SW 1271 (cell line): ENCODE measurements at places on chromosomes 13 and 19.

GRCh38 chr13:46170268-46170667 lies 11.7 kb downstream of the LCP1 start:
- no peak for DNase-seq

GRCh38 chr13:54573186-54573585 lies 1544.6 kb downstream of the OLFM4 start:
- no peak for DNase-seq

- no peak for DNase-seq
Observed at GRCh38 chr19:17411801-17412200, 6.4 kb upstream of the BST2 start.

- no peak for DNase-seq
Observed at GRCh38 chr13:50129081-50129705, 113.9 kb downstream of the KCNRG start.

DNA sequence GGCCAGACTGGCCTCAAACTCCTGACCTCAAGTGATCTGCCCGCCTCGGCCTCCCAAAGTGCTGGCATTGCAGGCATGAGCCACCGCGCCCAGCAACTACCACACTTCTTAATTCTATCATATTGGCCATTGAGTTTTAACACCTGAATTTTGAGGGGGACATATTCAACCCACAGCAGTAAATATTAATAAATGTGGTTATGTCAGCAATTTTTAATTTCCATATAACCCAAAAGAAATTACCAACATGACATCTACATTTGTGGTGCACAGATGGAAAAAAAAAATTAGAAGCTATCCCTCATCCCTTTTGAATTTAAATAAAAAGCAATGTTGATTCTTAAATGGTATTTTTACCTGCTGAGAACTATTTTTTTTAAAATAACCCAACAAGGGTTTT lies 88.7 kb downstream of the SLITRK6 start:
- no peak for DNase-seq

DNA sequence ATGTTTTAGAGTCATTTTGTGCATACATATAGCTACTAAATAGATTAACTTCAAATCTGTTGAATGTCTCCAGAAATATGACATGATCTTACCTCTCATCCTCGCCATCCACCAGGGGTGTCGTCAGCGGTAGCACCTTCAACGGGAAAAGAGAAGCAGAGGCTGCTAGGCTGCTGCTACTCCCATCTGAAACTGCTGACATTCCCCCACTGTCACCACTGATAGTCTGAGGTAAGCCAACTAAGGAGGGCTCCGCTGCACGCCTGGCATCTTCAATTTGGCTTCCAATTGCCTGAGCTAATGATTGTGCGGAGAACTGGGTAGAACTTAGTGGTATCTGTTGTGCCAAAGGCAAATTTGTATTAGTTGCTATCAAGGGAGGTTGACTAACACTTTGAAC lies 3.1 kb downstream of the TSC22D1 start:
- no peak for DNase-seq

DNA sequence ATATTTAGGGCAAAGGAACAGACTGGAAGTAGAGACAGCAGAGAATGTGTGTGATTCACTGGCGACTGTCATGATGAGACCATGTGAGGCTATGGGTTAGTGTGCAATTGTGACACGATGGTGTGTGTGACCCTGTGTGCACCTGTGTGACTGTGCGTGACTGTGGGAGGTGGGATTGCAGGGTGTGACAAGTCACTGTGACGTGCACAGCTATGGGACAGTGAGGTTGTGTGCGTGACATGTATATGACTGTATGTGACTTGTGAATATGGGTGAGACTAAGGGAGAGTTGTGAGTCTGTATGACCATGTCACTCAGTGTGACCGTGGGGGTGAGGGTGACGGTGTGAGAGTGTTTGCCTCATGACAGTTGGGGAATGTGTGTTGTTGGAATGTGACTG lies 3.4 kb upstream of the GIPR start:
- no peak for DNase-seq

GRCh38 chr13:30870049-30870884 lies 35.8 kb upstream of the MEDAG start:
- DNase-seq: peak; percentile 31

DNA sequence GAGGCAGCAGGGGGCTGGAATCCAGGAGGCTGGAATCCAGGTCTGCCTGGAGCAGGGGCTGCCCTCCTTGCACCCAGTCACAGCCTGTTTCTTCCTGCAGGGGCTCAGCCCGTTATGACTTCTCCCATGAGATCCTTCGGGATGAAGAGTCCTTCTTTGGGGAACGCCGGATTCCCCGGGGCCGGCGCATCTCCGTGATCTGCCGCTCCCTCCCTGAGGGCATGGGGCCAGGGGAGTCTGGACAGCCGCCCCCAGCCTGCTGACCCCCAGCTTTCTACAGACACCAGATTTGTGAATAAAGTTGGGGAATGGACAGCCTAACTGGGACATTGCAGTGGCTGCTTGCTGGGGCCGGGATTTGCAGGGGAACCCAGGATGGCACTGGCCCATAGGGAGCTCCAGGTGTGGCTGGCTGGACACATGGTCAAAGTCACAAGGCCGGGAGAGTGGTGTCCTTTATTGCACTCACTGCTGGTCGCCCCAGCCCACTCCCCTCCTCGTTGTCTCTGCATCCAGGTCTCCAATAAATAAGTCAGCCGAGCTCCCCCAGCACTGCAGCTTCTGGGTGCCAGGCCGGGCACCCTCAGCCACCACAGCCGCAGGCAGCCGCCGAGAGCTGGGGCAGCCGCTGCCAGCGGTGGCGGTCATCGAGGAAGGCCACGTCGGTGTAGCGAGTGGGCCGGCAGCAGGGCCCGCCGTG lies 872 bp downstream of the PSPN start:
- no peak for DNase-seq

- DNase-seq: no peak
Observed at GRCh38 chr19:16013851-16014840, 62.1 kb upstream of the TPM4 start.

- no peak for DNase-seq
Observed at GRCh38 chr13:46614582-46614981, 61.6 kb downstream of the LRCH1 start.

DNA sequence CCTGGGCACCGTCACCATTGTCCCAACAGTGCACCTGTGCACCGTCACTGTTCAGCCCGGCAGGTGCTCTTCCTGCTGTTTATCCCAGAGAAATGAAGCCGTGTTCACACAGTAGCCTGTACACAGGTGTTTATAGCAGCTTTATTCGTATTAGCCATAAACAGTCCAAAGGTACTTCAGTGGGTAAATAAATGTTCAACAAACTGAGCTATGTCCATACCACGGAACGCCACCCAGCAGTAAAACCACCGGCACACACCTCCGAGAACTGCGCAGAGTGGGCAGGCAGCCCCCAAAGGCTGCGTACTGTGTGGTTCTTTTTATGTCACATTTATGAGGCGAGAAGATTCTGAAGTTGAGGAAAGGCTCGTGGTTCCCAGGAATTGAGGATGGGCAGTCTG lies 44.9 kb upstream of the DCUN1D2 start:
- no peak for DNase-seq

- DNase-seq: no peak
Observed at GRCh38 chr19:49636233-49636932, 3.6 kb downstream of the RRAS start.

DNA sequence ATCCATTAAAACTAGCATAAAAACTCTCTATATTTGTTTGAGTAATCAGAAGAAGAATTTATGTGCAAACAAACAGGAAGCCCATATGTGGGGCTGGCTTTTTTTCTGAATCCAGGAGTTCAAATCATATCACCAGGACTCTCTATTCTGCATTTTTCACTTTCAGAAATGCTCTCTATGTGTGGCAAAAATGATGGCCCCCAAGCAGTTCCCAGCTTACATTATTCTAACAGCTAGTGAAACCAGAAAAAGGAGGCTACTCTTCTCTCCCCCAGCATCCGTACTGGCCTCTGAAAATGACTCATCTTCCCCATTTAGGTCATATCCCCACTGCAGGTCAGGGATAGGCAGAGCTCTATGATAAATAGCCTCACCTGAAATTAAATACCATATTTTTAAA lies 20.4 kb downstream of the RBM26 start:
- DNase-seq: peak; percentile 19

- DNase-seq: no peak
Observed at GRCh38 chr19:33472226-33472625, 49.4 kb downstream of the PEPD start.

DNA sequence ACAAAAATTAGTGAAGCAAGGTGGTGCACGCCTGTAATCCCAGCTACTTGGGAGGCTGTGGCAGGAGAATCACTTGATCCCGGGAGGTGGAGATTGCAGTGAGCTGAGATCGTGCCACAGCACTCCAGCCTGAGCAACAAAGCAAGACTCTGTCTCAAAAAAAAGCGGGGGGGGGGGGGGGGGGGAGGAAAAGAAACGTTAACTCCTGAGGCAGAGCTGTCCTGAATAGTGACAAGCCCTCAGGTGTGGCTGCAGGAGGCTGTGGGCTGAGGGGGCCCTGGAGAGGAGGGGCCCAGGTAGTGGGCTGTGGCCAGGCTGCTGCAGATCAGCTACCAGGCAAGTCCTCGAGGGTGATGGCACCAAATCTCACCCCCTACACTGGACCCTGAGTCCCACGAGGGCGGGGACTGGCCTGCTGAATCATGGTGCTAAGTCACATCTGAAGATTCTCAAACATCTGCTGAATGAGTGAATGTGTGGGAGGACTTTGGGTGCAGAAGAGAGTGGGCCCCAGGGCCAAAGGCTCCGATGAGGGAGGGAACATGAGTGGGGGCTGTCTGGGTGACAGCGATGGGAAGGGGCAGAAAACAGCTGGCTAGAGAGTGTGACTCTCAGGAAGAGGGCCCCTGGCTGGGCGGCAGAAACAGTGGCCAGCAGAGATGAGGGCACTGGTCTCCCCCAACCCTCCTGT lies 24.6 kb upstream of the ATP1A3 start:
- DNase-seq: no peak

GRCh38 chr13:111541752-111542529 lies 221.5 kb downstream of the TEX29 start:
- DNase-seq: no peak
